ENCODE measurements at places on chromosomes 2 and 18. TPM values are rescaled to one million over a fixed set of nuclear protein-coding genes. Genes with fewer than 3 reads are reported as not detected.
A peak's percentile ranks its signal among the peaks of the same experiment; 100 is the strongest.

DSC2 gene
- total RNA-seq: 11.8 TPM

SRSF7 gene
- 293 TPM for total RNA-seq

DNA sequence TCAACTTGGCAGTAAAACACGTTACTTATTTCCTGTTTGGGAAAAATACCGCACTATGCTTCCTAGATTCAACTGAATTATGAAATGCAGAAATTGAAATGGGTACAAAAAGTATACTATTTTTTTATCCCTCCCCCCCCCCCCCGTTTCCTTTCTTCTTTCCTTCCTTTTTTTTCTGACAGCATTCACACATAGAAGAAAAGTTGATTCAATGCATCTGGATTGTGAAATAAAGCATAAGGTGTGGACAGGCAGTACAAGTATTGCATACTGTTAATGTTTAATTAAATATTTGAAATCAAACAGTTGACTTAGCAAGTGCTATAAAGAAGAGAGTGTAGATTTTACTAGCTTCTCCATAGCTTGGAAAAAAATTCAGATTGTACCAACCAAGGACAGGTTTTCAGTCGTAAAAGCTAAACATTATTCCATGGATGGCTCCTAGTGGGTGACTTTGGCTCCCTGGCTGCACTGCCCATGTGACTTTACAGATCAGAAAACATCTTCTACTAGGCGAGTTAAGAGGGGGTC is 21.6 kb upstream of the AGFG1 start:
- peaks cover 26% of the 10 kb centered on the region for H3K4me1 ChIP-seq
- no peaks in the 10 kb centered on the region for H3K27me3 ChIP-seq
- DNase-seq: no peak
- H3K36me3 ChIP-seq: no peaks in the 10 kb centered on the region
- peak overlapping the region; percentile 86 for H3K27ac ChIP-seq
- H3K4me3 ChIP-seq: no peak overlapping the region

DNA sequence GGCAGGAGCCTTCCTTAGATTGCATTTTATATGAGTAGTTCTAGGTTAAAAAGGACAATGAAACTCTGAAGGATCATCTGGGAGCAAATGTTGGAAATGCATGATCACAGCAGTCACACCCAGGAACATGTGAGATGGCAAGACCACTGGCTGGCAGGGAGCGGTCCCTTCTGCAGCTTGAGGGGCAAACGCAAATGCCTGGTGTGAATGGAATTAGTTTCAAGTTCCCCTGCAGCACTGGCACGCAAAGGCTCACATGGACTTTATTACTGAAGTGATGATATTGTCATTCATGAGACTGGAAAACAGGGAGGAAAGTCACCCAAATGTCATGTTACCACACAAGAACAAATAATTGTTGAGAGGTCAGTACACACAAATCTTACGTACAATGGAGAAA is 223.3 kb downstream of the FBXO15 start:
- no peaks in the 10 kb centered on the region for H3K27me3 ChIP-seq
- DNase-seq: no peak
- no peaks in the 10 kb centered on the region for H3K36me3 ChIP-seq
- no peaks in the 10 kb centered on the region for H3K4me1 ChIP-seq

DNA sequence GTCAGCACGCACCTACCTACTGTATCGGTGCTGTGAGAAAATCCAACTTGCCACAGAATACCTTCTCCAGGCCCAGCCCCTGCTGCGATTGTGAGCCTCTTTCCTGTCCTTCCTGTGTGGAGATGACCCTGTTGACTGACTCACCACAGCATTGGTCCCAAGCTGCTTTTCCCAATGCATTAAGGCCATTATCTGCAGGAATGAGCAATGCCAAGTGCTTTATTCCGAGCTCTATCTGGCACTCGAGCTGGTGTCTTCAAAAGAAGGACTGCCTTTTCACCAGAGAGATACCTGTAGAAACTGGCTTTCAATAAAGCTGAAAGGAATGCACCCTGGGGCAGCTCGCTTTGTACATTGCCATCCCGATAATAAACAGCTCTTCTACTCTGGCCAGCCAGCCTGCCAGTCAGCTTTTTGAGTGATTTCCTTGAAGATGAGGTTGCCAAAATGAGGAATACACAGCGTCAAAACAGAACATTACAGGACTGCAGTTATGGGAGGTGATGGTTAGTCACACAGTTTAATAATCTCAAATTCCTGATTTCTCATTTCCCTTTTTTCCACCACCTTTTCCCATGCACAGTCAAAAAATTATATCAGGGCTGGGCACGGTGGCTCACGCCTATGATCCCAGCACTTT is 8.3 kb upstream of the RNF103 start:
- H3K27ac ChIP-seq: no peak overlapping the region
- no peaks in the 10 kb centered on the region for H3K27me3 ChIP-seq
- H3K4me3 ChIP-seq: no peak overlapping the region
- H3K36me3 ChIP-seq: no peaks in the 10 kb centered on the region
- no peak for DNase-seq

- no peak overlapping the region for H3K27ac ChIP-seq
- no peaks in the 10 kb centered on the region for H3K36me3 ChIP-seq
- no peak for DNase-seq
- H3K4me1 ChIP-seq: no peaks in the 10 kb centered on the region
These were observed 41.5 kb downstream of the RAB31 start for GRCh38 chr18:9749611-9750010.

DNA sequence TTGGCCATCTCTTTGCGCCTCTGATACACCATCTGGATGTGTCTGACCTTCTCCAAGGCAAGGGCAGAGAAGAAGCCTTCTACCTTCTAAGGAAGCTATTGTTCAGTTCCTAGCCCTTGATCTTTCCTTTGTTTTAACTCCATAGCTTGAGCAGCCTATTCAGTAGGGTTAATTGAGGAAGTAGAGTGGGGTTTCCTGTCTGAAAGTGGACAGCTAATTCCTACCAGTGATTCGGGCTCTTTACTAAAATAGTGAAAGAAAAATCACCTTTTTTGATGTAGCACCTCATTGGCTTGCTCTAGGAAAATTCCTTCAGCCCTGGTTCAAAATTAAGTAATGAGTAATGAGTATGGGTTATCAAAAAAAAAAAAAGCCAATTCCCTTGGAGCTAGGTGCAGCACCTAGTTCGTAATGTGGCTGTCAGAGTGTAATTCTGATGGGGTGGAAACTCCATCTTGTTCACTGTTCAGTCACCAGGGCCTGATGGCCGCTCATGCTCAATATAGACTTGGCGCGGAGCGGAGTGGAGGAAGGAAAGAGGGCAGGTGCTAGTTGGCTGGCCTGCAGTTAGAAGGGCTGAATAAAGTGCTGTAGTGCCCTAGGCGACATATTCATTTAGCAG is 2.9 kb upstream of the MGAT5 start:
- no peaks in the 10 kb centered on the region for H3K27me3 ChIP-seq
- H3K27ac ChIP-seq: no peak overlapping the region
- no peaks in the 10 kb centered on the region for H3K4me1 ChIP-seq
- H3K4me3 ChIP-seq: no peak overlapping the region
- DNase-seq: no peak

NETO1 gene
- total RNA-seq: not detected

GRCh38 chr2:242031481-242032019 is 162.0 kb downstream of the RTP5 start:
- peaks cover 5% of the 10 kb centered on the region for H3K4me1 ChIP-seq
- H3K36me3 ChIP-seq: no peaks in the 10 kb centered on the region
- peaks cover 77% of the 10 kb centered on the region for H3K27me3 ChIP-seq
- H3K27ac ChIP-seq: no peak overlapping the region
- no peak for DNase-seq

EFR3B gene
- total RNA-seq: 0.09 TPM

RFX8 gene
- total RNA-seq: not detected

G6PC2 gene
- not detected for total RNA-seq

DNA sequence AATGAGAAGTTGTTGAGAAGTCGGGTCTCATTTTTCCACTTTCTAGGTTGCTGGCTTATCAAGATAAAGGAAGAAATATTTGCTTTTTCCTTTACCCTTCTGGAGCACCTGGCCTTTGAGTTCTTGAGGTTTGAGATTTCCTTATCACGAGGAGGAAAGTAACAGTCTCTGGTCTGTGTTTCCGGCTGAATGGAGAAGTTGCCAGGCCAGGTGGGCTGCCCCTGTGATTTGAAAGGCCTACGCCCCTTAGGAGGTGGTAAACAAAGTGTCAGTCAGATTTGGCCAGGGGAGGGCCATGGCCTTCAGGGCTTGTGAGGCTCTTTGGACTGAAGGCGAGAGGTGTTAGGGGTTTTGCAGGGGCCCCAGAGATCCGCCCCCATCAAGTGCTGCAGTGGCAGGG is 156.7 kb upstream of the HAAO start:
- H3K27ac ChIP-seq: no peak overlapping the region
- H3K4me3 ChIP-seq: no peak overlapping the region
- peaks cover 2% of the 10 kb centered on the region for H3K4me1 ChIP-seq
- no peak for DNase-seq

- H3K4me3 ChIP-seq: peak overlapping the region; percentile 52
- peak overlapping the region; percentile 55 for H3K27ac ChIP-seq
- peaks cover 29% of the 10 kb centered on the region for H3K4me1 ChIP-seq
- no peaks in the 10 kb centered on the region for H3K36me3 ChIP-seq
These were observed 725 bp downstream of the SLC66A2 start for GRCh38 chr18:79950515-79951341.

NTSR2 gene
- total RNA-seq: not detected

GRCh38 chr2:127609031-127609751 is 36.8 kb upstream of the GPR17 start:
- no peaks in the 10 kb centered on the region for H3K36me3 ChIP-seq
- no peak overlapping the region for H3K4me3 ChIP-seq
- DNase-seq: no peak
- H3K27ac ChIP-seq: no peak overlapping the region
- peaks cover 79% of the 10 kb centered on the region for H3K27me3 ChIP-seq

DNA sequence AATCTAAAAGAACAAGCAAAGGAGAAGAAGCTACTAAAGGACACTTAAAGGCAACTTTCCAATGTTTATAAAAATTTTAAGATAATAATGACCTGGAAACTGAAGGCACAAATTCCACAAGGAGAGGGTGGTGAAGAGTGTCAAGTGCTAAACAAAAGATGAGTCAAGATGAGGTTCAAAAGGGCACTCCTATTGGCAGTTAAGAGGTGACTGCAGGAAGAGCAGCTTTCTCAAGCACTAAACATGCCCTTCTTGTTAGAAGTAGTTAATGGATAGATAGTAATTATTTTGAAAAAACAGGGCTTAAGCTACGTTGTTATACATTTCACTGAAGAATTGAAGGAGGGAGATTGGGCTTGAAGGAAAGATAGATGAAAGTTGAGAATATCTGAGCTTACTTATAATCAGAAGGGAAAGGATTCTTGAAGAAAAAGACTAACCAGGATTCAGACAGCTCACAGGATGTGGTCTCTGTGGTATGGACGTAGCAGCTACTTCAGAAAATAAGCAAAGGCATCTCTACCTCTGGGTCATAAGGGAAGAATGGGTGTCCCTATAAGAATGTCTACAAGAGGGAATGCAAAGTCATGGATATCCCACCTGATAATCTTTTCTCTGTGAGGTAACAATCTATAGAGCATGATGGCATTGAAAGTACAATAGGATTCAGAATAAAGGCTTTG is 454.7 kb upstream of the SLC39A10 start:
- H3K36me3 ChIP-seq: no peaks in the 10 kb centered on the region
- no peaks in the 10 kb centered on the region for H3K4me1 ChIP-seq
- no peak for DNase-seq
- no peaks in the 10 kb centered on the region for H3K27me3 ChIP-seq

GRCh38 chr18:22465859-22466457 is 48.2 kb upstream of the CTAGE1 start:
- H3K27me3 ChIP-seq: peaks cover 3% of the 10 kb centered on the region
- H3K4me1 ChIP-seq: peaks cover 8% of the 10 kb centered on the region
- H3K4me3 ChIP-seq: no peak overlapping the region
- DNase-seq: peak; percentile 79

- no peaks in the 10 kb centered on the region for H3K36me3 ChIP-seq
- H3K4me3 ChIP-seq: no peak overlapping the region
- H3K4me1 ChIP-seq: no peaks in the 10 kb centered on the region
- no peak for DNase-seq
These were observed 147.2 kb downstream of the DYSF start for GRCh38 chr2:71600555-71600954.

- H3K36me3 ChIP-seq: no peaks in the 10 kb centered on the region
- DNase-seq: no peak
- H3K27me3 ChIP-seq: no peaks in the 10 kb centered on the region
These were observed 631.5 kb downstream of the NYAP2 start for GRCh38 chr2:226030788-226031646.

TUBA4B gene
- not detected for total RNA-seq

GRCh38 chr2:186871881-186872280 is 22.9 kb upstream of the ZSWIM2 start:
- DNase-seq: no peak
- H3K36me3 ChIP-seq: no peaks in the 10 kb centered on the region
- H3K4me3 ChIP-seq: no peak overlapping the region
- H3K27ac ChIP-seq: no peak overlapping the region

DNA sequence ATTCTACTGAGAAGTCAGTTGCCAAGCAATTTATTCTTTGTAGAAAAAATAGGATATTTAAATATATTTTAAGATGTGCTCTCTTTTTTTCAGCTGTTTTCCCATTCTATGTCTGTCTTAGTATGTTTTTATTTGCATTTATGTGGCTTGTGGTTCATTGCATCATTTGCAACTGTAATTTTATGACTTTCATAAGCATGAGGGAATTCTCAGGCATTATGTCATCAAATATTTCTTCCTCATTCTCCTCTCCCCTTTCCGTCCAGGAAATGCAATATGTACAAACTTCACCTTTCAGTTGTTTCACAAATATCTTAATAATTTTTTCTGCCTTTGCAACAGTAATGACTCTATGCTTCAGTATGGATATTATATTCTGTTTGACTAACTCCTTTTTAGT is 560.2 kb upstream of the LRATD1 start:
- no peak overlapping the region for H3K4me3 ChIP-seq
- H3K27me3 ChIP-seq: no peaks in the 10 kb centered on the region
- H3K27ac ChIP-seq: no peak overlapping the region
- no peak for DNase-seq

DNA sequence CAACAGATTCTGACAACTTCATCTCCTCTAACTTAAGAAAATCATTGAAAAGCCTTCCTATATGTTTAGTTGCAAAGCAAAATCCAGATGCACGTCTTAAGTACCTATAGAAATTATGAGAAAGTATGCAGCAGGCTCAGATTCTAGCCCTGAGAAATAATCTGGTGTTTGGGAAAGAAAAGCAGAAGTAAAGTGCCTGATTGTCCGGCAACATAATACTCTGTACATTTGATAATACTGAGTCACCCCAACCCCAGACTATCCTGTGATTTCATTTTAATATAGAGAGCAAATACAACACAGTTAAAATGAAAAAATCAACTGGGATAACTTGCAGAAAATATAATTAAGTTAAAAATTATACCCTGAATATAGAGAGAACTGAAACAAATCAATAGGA is 13.5 kb downstream of the RFX8 start:
- no peak overlapping the region for H3K27ac ChIP-seq
- H3K36me3 ChIP-seq: no peaks in the 10 kb centered on the region

- H3K4me1 ChIP-seq: no peaks in the 10 kb centered on the region
- no peaks in the 10 kb centered on the region for H3K36me3 ChIP-seq
- no peak for DNase-seq
- no peak overlapping the region for H3K27ac ChIP-seq
- no peak overlapping the region for H3K4me3 ChIP-seq
These were observed 209.1 kb upstream of the REV1 start for GRCh38 chr2:99698896-99699295.

GRCh38 chr2:37851828-37852584 is 73.1 kb upstream of the RMDN2 start:
- H3K27ac ChIP-seq: no peak overlapping the region
- H3K4me3 ChIP-seq: no peak overlapping the region
- H3K36me3 ChIP-seq: no peaks in the 10 kb centered on the region
- no peaks in the 10 kb centered on the region for H3K4me1 ChIP-seq
- DNase-seq: no peak
- peaks cover 5% of the 10 kb centered on the region for H3K27me3 ChIP-seq

CD8B gene
- 0.18 TPM for total RNA-seq

- H3K36me3 ChIP-seq: no peaks in the 10 kb centered on the region
- no peak for DNase-seq
- peaks cover 8% of the 10 kb centered on the region for H3K4me1 ChIP-seq
- H3K4me3 ChIP-seq: no peak overlapping the region
These were observed 288.6 kb upstream of the HDAC4 start for GRCh38 chr2:239689410-239689809.

SCN7A gene
- total RNA-seq: 0.07 TPM

Measured in K562 (cell line).